CD8-positive, alpha-beta T cell (primary cell): ENCODE measurements at places on chromosomes 12 and 14.

- DNase-seq: no peak
These were observed 317.0 kb upstream of the TMTC1 start for GRCh38 chr12:30100741-30101140.

DNA sequence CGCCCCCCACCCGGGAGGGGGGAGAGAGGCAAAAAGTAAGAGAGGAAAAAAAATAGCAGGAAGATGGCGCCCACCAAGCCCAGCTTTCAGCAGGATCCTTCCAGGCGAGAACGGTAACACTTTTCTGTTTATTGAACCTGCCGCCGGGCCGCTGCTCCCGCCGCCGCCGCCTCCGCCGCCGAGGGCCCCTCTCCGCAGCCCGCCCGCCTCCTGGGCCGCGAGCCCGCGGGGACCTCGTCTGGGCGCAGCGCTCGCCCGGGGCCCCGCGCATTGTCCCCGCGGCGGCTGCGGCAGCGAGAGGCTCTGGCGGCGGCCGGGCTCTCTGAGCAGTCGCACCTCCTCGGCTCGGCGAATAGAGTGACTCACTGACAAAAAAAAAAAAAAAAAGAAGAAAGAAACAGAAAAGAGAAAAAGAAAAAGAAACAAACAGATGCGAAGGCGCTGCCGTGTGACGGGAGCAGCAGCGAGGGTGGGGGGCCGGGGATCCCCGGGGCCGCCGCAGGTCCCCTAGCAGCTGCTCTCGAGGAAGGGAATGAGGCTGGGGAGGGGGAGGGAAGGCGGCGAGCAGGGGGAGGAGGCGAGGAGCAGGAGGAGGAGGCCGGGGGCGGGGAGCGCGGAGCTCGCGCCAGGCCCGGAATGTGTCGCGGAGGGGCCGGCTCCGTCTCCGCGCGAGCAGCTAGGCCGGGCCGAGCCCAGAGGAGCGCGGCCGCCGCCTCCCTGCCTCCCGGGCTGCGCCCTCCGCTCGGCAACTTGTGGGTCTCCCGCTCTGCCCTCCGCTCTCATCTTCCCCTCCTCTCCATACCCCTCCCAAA is 781 bp downstream of the NPAS3 start:
- DNase-seq: peak; percentile 32

DNA sequence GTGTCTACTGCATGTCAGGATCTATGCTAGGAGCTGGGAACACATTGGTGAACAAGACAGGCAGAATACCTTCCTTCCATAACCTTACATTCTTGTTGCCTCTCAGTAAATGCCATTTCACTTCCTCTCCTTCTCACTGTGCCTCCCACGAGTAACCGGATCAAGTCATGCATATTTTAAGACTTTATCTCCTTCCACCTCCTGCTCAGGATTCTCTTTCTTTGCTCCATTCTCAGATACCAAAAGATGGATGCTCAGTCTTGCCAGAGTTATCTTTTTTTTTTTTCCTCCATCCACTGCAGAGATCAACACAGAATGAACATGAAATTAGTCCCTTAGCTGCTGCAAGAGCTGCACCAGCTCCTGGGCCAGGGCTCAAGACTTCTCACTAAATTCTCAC is 20.0 kb upstream of the APPL2 start:
- DNase-seq: no peak

- DNase-seq: no peak
These were observed 73.4 kb upstream of the AVPR1A start for GRCh38 chr12:63224396-63224795.

GRCh38 chr12:124551268-124552144 is 15.9 kb downstream of the NCOR2 start:
- DNase-seq: no peak
